ENCODE measurements at places on chromosomes 1 and 21. TPM values are rescaled to one million over a fixed set of nuclear protein-coding genes. Genes with fewer than 3 reads are reported as not detected.

H3-3A gene
- total RNA-seq = 413 TPM

KRTAP7-1 gene
- not detected for total RNA-seq

RHEX gene
- not detected for total RNA-seq

CDC42BPA gene
- total RNA-seq = 10.2 TPM

BACH1 gene
- 5.4 TPM for total RNA-seq

RHBDL2 gene
- 2.1 TPM for total RNA-seq

UBE2U gene
- not detected for total RNA-seq

LCK gene
- total RNA-seq = not detected

PKP1 gene
- total RNA-seq = 0.03 TPM

PGBD5 gene
- total RNA-seq = 0.44 TPM

MAN1A2 gene
- total RNA-seq = 10.9 TPM

TBX15 gene
- total RNA-seq = 0.05 TPM

Data from A549 treated with Hydrocortisone at 1 μM for 4 hours (cell line).